EL (cell line): ENCODE measurements at places on chromosomes 6 and 20.

- DNase-seq = no peak
These were observed 1719.9 kb downstream of the GRIK2 start for GRCh38 chr6:103113416-103113815.

GRCh38 chr6:7557652-7558051, 16.2 kb downstream of the DSP start:
- DNase-seq = no peak

DNA sequence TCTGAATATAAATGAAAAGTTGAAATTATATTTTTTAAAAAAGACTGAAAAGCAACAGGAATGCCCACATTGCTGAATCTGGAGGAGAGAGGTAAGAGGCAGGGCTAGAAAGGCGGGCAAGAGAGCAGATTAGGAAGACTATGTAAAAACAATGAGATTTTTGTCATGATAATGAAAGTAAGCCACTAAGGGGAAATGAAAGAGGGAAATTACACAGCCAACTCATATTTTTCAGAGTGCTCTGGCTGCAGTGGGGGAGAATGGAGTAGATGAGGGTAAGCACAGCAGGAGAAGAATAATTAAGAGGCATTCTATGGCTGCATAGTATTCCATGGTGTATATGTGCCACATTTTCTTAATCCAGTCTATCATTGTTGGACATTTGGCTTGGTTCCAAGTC, 281.9 kb downstream of the PKHD1 start:
- DNase-seq = no peak

DNA sequence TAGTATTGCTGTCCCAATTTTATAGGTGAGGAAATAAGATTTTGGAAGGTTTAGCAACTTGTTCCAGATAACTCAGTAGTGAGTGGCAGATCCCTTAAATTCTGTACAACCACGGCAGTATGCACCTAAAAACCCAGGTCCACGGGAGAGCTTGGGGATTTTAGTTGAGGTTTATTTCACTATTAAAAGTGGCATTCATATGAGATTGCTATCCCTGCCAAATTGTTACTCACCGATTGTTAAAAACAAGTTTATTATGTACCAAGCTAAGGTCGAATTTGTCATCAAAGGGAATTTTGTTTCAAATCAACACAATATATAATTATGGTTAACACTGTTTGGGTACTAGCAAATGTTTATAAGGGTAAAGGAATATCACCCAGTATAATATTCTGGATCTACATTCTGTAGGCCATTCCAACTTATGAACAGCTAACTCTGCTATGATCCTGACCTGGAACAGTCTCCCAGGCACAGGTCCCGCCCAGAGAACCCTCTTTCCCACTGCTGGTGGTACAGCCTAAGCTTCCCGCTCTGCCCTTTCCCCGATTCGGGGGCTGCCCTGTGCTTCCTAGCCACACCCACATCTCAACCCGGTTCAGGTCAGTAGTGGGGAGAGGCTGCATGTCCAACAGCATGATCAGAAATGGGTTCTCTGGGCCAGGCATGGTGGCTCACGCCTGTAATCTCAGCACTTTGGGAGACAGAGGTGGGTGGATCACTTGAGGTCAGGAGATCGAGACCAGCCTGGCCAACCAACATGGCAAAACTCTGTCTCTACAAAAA, 24.9 kb downstream of the GPLD1 start:
- DNase-seq = no peak

GRCh38 chr6:139686308-139686707, 311.9 kb upstream of the CITED2 start:
- DNase-seq = peak; percentile 20

- DNase-seq = peak; percentile 48
These were observed 62.4 kb downstream of the JAG1 start for GRCh38 chr20:10611357-10611756.

GRCh38 chr6:26187981-26188635, 100.9 kb downstream of the HFE start:
- peak; percentile 76 for DNase-seq

DNA sequence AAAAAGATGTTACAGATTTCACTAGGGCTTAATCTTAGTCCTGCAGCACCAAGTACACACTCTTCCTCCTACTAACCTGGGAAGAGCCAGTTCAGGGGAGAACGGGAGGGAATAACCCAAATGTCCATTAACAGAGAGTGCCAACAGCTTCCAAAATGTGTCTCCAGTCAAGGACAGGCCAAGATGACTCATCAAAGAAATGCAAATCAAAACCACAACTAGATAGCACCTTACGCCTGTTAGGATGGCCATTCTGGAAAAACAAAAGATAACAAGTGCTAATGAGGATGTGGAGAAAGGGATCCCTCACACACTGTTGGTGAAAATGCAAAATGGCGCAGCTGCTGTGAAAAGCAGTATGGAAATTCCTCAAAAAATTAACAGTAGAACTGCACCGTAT, 3.8 kb upstream of the MAS1L start:
- DNase-seq = no peak

- DNase-seq = no peak
These were observed 8.6 kb upstream of the RAET1G start for GRCh38 chr6:149931501-149931900.

- DNase-seq = no peak
These were observed 207.9 kb downstream of the NFATC2 start for GRCh38 chr20:51334609-51335008.

GRCh38 chr20:54466127-54466526, 9.3 kb upstream of the DOK5 start:
- no peak for DNase-seq

GRCh38 chr20:18019068-18019467, 38.6 kb downstream of the OVOL2 start:
- DNase-seq = no peak

GRCh38 chr6:55734256-55734655, 141.1 kb downstream of the BMP5 start:
- DNase-seq = peak; percentile 1

- no peak for DNase-seq
These were observed 442.4 kb downstream of the CD83 start for GRCh38 chr6:14559746-14560536.

DNA sequence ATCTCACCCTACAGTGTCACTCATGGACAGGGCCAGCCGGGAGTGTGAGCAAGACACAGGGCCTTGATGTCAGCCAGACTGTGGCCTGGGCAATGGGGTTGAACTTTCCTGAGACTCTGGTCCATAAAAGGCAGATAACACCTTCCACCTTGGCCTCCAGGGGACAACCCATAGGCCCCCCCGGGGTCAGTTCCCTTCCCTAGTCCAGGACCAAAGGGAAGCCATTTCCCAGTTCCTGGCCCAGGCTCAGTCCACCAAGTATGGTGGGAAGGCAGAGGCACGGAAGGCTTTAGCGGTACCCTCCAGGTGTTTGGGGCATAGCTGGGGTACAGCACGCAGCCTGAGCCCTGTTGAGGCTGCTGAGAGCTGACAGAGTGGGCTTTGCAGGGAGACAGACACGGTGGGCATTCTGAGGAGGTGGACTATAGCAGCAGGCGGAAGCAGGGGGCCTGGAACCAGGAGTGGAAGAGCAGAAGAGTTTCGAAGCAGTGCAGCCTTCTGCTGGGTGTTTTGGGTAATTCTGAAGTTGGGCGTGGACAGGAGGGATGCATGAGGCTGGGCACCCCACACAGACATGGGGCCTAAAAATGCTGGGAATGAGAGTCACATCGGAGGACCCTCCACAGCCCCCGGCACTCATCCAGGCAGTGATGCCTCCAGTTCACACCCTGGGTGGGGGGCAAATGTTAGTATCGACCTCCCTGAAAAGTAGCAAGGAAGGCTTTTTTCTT, 43.9 kb upstream of the CD93 start:
- DNase-seq = no peak

GRCh38 chr6:147226877-147227276, 22.7 kb downstream of the STXBP5 start:
- DNase-seq = no peak
